ENCODE measurements at places on chromosomes 13 and 19.

- no peak for DNase-seq
Observed at GRCh38 chr13:24648983-24649687, 31.1 kb upstream of the ATP12A start.

- no peak for DNase-seq
Observed at GRCh38 chr13:36528105-36528504, 95.8 kb downstream of the CCNA1 start.

- DNase-seq, result no peak
Observed at GRCh38 chr13:52827839-52828238, 20.6 kb downstream of the PCDH8 start.

GRCh38 chr13:104678161-104678560 lies 1611.9 kb upstream of the SLC10A2 start:
- DNase-seq, result no peak

- no peak for DNase-seq
Observed at GRCh38 chr13:98440390-98441055, 136.4 kb downstream of the STK24 start.

GRCh38 chr19:35645680-35646511 lies 2.2 kb upstream of the COX6B1 start:
- no peak for DNase-seq

GRCh38 chr13:95698047-95698749 lies 21.3 kb downstream of the DNAJC3 start:
- DNase-seq, result no peak

- DNase-seq, result no peak
Observed at GRCh38 chr13:101384929-101385328, 31.4 kb downstream of the NALCN start.

GRCh38 chr19:8088752-8089663 lies 36.4 kb downstream of the CCL25 start:
- no peak for DNase-seq

DNA sequence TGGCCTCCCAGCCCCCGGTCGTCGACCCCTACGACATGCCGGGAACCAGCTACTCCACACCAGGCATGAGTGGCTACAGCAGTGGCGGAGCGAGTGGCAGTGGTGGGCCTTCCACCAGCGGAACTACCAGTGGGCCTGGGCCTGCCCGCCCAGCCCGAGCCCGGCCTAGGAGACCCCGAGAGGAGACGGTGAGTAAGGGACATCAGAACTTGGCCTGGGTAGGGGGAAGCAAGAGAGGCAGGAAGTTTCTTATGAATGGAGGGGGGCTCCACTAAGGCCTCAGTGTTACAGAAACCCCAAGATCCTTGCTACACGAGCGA lies 2.9 kb downstream of the FOSB start:
- no peak for DNase-seq

DNA sequence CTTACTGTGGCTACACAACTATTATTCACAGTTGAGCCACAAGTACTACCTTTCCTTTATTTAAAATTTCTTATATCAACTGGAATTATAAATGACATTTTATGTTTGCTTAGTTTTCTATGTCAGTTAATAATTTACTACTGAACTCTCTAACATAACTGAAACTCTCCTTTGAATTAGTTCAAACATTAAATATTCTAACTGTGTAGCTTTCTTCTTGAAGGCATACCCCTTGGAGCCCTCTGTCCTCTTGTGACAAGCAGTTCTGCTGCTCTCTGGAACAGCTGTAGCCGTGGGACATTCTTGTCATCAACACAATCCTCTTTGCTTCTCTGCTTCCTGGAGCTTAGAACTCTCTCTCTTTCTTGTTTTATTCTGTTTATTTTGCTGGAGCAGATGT lies 244.8 kb downstream of the NHLRC3 start:
- no peak for DNase-seq

DNA sequence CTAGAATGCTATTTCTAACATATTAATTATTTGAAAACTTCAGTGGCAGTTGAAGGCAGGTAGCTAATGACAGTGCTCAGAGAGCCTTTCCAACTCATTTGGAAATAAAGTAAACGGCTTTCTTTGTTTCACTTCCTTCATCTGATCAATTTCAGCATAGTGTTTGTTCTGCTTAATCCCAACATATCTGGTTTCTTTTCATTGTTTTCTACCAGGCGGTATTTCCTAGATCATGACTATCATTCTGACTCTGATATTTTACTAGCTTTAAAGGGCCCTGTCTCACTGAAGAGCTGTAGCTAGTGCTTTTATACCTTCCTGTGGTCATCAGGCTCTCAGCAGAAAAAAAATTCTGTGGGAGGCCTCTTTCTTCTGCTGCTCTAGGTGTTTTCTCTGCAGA lies 178.6 kb downstream of the RBM26 start:
- no peak for DNase-seq

DNA sequence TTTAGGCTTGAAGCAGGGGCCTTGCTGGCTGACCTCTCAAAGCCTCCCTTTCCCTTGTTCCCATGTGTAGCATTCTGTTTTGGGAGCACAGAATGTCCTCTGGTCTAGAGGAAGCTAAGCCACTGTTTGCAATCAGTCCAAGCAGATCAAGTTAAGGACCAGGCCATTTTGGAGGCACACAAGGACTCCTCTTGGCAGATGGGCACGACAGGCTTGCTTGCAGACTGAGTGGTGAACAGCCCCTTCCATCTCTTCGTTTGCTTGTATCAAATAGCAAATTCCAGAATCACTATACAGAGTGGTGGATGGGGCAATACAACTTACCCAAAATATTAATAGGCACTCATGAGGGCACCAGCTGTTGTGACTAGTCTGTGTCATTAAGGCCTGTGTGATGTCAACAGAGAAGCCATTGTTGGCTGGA lies 215.5 kb upstream of the SERP2 start:
- DNase-seq, result no peak

GRCh38 chr13:108313382-108313781 lies 43.9 kb downstream of the TNFSF13B start:
- no peak for DNase-seq

- DNase-seq, result no peak
Observed at GRCh38 chr19:31648347-31648746, 299.1 kb upstream of the TSHZ3 start.

- DNase-seq, result no peak
Observed at GRCh38 chr19:1354970-1355567, 28.6 kb upstream of the NDUFS7 start.

DNA sequence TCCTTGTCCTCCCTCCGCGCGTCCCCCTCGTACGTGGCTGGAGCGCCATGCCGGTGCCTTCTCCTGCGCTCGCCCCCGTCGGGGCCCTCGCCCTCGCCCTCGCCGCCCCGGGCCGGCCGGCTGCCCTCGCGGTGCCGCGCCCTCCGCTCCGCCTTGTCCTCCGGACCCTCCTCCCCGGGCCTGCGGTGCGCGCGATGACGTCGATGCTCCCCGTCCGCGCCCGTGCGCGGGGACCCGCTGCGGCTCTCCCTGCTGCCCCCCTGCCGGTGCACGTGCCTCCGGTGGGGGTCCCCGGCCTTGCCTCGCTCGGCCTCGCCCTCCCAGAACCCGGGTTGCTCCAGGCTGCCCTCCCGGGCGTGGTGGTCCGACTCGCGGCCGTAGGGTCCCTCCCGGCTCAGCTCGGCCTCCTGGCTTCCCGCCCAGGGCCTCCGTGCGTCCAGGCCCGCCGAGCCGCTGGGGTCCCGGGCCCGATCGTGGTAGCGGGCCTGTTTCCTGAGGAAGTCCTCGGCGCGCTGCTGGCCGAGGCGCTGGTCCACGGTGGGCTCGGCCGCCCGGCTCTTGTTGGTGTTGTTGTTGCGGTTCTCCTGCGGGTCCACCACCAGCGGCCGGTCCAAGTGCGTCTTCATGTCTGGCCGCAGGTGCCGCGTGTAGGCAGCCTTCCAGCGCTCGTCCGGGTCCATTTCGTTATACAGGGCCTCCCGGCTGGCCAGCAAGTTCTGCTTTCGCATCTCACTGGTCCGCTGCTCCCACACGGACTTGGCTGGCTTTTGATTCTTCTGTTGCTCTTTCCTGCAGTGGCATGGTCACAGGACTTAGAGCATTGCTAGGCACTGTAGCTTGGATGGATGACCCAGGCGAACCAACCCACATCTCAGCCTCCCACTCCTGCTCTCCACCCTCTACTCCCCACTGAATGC lies 148.6 kb downstream of the IER2 start:
- DNase-seq, result no peak

GRCh38 chr13:111620586-111620985 lies 300.1 kb downstream of the TEX29 start:
- no peak for DNase-seq

GRCh38 chr19:14117668-14118164 lies at the start of gene PRKACA:
PRKACA (minus strand) TSS chr19:14117762; CDS start chr19:14117547, 215 bp downstream.
- peak; percentile 97 for DNase-seq

- DNase-seq, result peak; percentile 72
Observed at GRCh38 chr19:40974633-40975037, 16.4 kb upstream of the CYP2B6 start.

GRCh38 chr19:10550336-10550735 lies 6.6 kb downstream of the ATG4D start:
- DNase-seq, result no peak

DNA sequence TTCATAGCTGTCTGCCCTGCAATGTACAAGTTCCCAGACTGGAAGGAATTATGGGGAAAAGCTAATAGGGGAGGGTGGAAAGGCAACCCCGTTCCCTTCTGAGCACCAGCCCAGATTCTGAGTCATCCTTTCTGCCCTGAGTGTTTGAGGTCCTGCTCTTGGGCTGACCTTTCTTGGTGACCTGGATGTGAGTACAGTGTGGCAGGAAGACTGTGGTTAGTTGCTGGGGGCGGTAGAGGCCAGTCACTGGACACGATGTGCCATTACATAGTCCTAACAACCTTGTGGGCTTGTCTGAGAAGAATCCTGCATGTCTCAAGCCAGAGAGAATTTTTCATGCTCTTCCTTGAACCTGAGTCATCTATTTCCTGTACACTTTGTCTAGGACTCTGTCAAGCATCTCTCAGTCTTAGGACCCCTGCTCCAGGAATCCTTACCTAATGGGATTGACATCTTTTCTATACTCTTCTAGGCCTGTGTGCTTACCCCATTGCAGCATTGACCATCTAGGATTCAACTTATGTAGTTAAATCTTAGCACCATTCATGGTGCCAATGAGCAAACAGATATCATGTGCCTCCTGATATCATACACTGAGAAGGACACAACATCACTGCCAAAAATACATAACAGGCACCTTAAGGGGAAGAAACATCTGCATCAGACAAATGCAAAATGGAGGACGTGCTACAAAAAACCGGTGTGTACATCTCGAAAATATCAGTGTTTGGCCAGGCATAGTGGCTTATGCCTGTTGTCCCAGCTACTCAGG lies 8.1 kb upstream of the ANGPTL4 start:
- no peak for DNase-seq

DNA sequence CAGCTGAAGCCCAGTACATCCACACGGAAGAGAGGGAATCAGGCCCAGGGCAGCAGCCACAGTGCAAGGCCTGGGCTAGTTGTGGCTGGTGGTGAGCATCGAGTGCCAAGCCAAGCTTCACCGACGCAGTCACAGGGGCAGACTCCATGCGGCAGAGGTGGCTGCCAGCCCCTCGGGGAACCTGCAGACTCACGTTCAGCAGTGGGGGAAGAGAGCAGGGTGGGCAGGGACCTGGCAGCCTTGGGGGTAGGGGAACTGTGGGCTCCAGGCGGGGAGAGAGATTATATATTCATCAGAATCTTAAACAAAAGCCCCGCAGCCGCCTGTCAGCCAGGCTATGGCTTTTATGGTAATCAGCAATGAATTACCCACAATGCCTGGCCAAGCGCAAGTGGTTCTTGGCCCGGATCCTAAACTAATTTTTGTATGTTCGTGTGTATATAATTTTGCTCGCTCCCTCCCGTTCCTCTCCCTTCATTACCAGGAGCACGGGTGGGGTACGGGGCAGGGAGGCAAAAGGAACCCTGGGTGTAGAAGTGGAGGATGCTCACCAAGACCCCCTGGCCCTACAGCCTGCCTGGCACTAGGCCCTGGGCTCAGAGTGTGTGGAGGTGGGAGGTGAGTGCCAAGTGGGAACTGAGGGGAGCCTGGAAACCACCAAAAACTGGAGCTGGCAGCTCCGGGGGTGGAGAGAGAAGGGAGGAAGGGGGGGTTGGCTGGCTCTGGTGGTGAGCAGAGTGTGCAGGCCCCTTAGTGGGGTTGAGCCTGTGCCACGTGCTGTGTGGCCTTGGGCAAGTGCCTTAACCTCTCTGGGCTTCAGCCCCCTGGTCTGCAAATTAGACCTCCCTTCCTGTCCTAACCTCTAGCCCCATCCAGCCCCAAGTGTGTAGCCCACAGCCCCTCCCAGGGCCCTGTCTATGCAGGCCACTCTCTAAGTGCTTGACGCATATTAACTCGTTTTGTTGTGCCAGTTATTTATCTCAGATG lies 31.9 kb downstream of the PTPRS start:
- DNase-seq, result no peak

GRCh38 chr13:30816736-30817135 lies 81.4 kb downstream of the ALOX5AP start:
- no peak for DNase-seq

DNA sequence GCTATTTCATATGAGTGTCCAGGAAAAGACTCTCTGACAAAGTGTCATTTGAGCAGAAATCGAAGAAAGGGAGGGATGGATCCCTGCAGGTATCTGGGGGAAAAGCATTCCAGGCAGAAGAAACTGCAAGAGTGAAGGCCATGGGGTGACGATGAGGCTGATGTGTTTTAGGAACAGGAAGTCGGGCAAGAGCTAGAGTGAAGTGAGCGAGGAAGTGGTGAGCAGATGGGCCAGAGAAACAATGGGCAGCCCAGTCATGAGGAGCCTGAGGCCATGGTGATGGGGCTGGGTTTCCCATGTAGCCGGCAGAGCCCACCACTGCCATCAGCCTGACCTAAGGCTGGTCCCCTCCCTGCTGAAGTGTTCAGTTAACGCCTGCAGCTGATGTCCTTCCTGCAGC lies 150.2 kb downstream of the TNFSF13B start:
- no peak for DNase-seq

- DNase-seq, result no peak
Observed at GRCh38 chr13:103406967-103407366, 340.8 kb upstream of the SLC10A2 start.

DNA sequence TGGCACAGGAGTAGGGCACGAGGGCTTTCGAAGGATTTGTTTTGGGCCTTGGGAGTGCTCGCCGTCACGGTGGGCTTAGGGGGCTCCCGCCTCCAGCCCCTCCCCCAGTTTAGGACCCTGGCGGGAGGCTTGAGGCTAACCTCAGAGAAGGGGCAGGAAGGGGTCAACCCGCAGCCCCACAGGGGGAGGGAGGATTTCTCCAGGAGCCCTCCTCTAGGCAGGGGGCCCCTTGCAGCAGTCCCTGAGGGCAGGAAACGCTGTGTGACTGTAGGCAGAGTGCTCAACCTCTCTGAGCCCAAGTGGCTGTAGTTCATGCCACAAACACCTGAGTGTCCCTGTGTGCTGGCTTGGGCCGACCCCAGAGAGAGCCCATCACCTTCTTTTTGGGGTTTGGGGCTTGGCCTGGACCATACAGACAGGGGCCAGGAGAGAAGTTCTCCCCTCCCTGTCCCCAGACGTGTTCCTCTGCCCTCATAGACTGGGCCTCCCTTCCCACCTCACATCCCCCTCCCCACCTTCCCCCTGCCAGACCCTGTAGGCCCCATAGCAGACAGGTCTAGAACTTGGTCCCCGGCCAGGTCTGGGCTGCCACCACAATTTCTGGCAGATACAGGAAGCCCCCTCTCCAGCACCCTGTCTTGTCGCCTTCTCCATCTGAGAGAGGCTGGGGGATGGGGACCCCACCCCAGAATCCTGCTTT lies 8.1 kb downstream of the ISYNA1 start:
- no peak for DNase-seq
